Common myeloid progenitor, CD34-positive (primary cell): ENCODE measurements at places on chromosomes 5 and 9.

GRCh38 chr5:153555420-153556114, 65.1 kb downstream of the GRIA1 start:
- DNase-seq, result no peak

- DNase-seq, result no peak
Measured at GRCh38 chr5:139688088-139688702, 40.0 kb downstream of the CXXC5 start.

DNA sequence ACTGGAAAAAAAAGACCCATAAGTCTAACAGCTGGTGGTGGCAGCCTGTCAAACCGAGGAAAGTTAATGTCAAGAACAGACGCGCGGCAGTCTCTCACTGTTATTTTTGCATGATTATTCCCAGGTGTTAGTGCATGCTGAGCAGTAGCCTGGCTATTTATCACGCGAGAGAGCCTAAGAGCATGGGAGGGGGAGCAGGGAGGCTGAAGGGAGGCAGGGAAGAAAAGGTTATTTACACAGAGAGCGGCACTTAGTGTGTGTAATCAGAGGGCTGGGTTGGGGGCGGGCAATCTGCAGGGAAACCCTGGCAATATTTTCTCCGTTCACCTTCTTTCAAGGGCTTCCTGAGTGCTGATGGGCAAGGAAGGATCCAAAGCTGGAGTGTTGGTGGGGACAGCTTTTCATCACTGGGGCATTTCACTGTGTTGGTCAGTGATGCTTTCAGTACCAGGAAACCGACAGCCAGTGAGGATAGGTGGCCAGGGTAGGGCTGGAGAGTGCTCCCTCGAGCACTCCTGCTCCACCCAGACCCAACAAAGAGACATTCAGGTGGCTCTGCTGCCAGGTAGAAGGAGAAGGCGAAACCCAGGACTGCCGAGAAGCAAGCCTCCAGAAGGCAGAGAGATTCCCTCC, 39.6 kb downstream of the ZNF608 start:
- DNase-seq, result no peak

DNA sequence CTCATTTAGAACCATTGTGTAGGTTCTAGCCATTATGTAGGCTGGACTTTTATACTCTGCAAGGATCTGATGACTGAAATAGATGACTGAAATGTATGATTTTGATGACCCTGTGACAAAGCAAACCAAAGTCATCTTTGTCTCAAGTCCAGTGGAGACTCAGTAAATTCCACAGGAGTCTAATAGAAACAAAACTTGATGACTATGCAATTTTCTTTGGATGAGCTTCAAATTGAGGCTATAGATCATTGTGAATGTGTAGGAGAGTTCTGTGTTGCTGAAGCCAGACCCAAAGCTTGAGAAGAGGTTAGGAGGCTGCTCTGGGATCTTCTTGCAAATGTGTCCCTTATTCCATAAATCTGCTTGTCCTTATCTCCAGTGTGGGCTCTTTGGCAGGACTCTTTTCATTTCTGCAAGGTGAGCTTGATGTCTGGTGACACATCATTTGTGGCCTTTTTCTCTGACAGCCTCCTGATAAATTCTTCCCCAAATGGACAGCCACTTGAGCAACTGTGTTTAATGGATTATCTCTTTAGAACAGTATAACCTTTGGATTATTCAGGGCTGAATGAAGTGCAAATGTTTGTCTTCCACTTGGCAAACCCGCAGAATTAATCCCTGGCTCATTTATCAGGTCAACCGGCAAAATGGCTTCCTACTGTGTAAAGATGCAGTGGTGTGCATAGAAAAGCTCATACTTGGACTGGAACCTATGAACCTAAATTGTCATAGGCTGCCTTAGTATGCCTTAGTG, 235.1 kb upstream of the ANKH start:
- DNase-seq, result no peak

DNA sequence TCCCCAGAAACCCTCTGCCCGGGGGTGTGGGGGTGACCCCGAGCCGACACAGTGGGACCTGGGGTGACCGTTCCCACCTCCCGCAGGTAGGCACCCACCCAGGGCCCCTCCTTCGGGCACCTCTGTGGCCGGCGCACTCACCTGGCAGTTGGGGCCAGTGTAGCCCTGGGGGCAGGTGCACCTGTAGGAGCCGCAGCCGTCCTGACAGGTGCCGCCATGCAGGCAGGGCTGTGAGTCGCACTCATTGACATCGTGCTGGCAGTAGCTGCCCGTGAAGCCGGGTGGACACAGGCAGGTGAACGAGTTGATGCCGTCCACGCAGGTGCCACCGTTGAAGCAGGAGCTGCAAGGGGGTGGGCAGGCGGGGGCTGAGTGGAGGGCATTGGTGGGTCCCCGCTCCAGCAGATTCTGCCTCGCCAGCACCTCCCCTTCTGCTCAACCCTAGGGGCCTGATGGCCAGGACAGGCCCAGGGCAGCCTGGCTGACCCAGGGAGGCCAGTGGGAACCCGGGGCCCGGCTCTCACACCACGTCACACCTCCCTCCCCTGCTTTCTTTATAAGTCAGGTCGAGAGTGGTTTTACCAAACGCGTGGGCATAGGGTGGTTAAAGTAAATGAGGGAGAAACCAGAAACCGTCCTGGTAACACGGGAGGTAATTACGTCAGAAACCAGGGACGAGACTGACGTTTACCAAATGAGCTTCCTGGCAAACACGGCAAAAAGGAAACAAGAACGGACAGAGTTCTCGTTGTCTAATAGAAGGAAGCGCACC, 26.1 kb upstream of the SEC16A start:
- DNase-seq, result no peak

- peak; percentile 100 for DNase-seq
Measured at GRCh38 chr9:129863059-129863690, 27.9 kb downstream of the USP20 start.

DNA sequence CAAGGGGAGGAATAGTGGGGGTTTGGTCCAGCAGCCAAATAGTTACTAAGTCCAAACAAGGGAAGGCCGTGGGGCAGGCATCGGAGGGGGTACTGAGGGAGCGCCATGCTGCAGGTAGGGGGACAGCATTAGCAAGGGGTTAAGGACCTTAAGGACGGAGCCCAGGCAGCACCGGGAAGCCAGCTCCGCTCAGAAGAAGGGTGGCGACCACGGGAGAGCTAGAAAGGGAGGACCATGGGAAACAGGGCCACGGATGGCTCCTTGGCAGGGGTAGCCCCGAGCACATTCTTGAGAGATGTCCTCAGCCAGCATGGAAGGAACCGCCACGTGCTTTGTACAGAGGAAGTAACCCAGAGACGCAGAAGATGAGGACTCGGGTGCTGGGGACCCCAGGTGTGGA, 76.2 kb upstream of the STXBP1 start:
- no peak for DNase-seq

DNA sequence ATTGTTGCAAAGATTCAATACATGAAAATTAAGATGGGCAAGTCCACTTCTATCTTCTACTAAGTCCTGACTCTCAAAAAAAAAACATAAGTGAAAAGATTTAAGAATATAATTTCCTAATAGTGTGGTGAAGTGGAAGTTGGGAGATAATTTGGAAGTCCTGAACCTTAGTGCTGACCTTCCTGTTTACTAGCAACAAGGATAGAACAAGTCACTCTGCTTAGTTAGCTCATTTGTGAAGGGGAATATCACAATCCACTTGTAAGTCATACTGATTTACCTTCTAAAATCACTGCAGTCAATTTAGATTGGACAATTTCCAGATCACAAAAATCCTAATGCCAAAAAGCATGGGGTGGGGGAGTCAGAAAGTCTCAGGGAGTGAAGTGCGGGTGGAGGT, 43.4 kb upstream of the PCSK5 start:
- no peak for DNase-seq
